Stomach (tissue), 19 donors: ENCODE measurements at places on chromosomes 7 and 10.

GRCh38 chr7:113289140-113289740 is 170.9 kb upstream of the SMIM30 start:
- no peak overlapping the region for H3K4me3 ChIP-seq
- H3K27ac ChIP-seq, result no peak overlapping the region
- no peaks in the 10 kb centered on the region for H3K36me3 ChIP-seq
- no peaks in the 10 kb centered on the region for H3K27me3 ChIP-seq
- no peaks in the 10 kb centered on the region for H3K4me1 ChIP-seq

GRCh38 chr10:114893251-114893650 is 44.7 kb upstream of the TRUB1 start:
- no peak overlapping the region for H3K27ac ChIP-seq
- no peak for DNase-seq
- H3K27me3 ChIP-seq, result no peaks in the 10 kb centered on the region

DNA sequence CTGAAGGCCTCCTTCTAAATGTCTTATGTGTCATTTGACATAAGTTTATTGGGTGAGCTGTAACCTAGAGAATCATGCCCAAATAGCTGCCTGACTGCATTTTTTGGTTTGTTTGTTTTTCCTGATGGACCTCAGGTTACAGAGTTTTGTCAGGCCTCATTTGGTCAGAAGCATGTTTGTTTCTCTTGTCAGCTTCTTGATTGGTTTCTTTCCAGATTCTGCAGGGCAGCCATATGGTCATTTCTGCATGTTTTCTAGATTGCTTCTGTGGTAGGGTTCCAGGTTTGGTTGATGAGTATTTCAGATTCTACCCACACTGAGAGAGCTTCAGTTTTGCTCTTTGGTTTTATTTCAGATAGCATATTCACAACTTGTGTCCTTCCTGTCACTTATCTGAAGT is 28.0 kb downstream of the GLCCI1 start:
- H3K27ac ChIP-seq, result no peak overlapping the region
- H3K27me3 ChIP-seq, result no peaks in the 10 kb centered on the region
- no peaks in the 10 kb centered on the region for H3K36me3 ChIP-seq
- DNase-seq, result no peak
- H3K4me1 ChIP-seq, result no peaks in the 10 kb centered on the region

DNA sequence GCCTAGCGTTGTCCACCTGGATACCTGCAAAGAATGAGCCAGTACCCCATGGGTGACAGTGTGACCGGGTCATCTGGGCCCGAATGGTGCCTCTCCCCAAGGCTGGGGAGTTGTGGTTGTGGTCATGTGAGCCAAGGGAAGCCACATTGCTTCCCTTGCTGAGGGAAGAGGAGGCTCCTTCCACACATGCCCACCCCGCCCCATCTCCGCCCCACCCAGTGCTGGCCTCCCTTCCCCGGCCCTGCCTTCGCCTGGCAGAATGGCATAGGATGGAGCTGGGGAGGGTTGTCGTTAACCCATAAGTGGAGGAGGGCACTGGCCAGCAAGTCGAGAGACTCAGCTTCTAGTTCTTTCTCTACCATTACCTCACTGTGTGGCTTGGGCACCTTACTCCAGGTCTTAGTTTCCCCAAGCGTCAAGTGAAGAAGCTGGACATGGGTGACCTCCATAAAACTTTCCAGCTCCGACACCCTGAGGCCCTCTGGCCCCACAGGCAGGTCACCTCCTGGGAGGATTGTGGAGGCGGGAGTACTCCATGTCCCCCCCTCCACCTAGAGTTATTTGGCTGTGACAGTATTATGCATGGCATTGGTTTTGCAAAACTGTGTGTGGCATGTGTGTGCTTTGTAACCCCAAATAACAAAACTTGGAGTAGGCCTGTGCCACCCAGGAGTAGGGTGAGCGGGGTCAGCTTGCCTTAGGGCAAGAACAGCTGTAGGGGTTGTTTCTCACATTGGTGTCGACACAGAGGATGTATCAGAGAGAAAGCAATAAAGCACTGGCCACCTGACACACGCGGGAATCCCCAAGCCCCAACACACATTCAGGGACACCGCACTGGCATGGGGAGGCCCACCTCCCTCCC is 90.5 kb upstream of the MACROH2A2 start:
- H3K27me3 ChIP-seq, result no peaks in the 10 kb centered on the region
- H3K36me3 ChIP-seq, result no peaks in the 10 kb centered on the region
- no peak for DNase-seq
- no peaks in the 10 kb centered on the region for H3K4me1 ChIP-seq
- H3K27ac ChIP-seq, result no peak overlapping the region

DNA sequence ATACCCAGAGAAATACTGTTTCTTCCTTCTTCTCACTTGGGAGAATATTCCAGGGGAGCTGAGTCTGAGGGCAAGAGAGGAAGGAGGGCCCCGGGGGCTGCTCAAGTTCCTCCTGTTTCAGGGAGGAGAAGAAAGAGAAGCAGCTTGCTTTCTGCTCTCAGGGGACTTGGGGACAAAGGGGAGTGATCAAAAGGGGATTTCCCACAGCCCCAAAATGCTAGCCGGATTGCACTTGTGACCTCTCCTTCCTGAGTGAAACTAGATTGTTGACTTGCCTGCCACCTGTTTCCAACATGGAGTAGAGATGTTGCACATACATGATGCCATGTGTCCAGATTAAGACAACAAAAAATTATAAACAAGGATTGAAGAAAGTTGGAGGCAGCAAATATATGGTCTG is 28.7 kb upstream of the PDCD4 start:
- H3K27ac ChIP-seq, result peak overlapping the region; percentile 96
- H3K36me3 ChIP-seq, result no peaks in the 10 kb centered on the region
- no peak overlapping the region for H3K4me3 ChIP-seq
- H3K27me3 ChIP-seq, result no peaks in the 10 kb centered on the region

DNA sequence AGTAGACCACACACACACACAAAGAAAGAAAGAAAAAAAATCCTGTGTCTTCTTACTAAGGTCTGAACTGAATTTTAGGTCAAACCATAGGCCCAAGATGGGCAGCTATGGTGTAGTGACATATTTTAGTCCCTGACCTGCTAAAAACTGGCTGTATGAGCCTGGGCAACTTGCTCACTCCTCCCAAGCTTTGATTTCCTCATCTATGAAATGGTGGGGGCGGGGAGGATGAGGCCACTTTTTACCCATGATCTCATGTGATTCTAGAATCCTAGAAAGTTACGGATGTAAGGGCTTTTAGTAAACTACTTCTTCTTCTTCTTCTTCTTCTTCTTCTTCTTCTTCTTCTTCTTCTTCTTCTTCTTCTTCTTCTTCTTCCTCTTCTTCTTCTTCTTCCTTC is 6.1 kb upstream of the CCL24 start:
- H3K4me3 ChIP-seq, result no peak overlapping the region
- H3K36me3 ChIP-seq, result no peaks in the 10 kb centered on the region
- H3K27ac ChIP-seq, result no peak overlapping the region
- no peaks in the 10 kb centered on the region for H3K4me1 ChIP-seq

DNA sequence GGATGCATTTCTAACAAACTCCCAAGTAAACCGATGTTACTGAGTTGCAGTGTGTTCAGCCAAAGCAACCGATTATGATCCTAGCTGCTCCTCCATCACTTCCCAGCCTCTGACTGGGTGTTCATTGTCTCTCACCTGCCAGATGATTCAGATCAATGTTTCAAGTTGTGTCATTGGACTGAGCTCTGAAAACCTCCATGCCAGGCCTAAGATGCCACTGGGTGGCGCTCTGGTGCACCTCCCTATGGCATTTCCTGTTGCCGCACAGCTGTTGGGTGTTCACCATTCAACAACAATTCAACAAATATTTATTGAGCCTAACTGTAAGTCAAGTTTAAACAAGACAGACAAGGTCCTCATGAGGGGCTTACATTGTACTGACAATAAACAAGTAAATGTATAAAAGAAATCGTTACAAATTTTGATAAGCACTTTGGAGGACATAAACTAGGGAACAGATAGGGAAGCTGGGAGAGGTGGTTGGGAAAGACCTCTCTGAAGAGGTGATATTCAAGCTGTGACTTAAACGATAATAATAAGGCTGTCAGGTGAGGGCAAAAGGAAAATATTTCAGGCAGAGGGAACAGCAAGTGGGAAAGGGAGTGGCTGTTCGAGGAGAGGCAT is 22.8 kb downstream of the RGR start:
- DNase-seq, result peak; percentile 59
- H3K36me3 ChIP-seq, result no peaks in the 10 kb centered on the region
- H3K27me3 ChIP-seq, result no peaks in the 10 kb centered on the region
- no peak overlapping the region for H3K27ac ChIP-seq
- H3K4me1 ChIP-seq, result no peaks in the 10 kb centered on the region
